WTC11 (cell line): ENCODE measurements at places on chromosomes 4 and X. TPM values are rescaled to one million over a fixed set of nuclear protein-coding genes. Genes with fewer than 3 reads are reported as not detected.
A peak's percentile ranks its signal among the peaks of the same experiment; 100 is the strongest.

MAGEA2 gene
- total RNA-seq: 6.7 to 14.0 TPM (median 9.2 TPM) in 3 replicates

CT45A10 gene
- total RNA-seq: 0.33 TPM in 1 of 3 replicates, not detected in the others

FGB gene
- total RNA-seq: 2.0 to 3.5 TPM (median 2.3 TPM) in 3 replicates

HEPH gene
- total RNA-seq: 31.7 to 51.0 TPM (median 49.8 TPM) in 3 replicates

- no peak for DNase-seq
Observed at GRCh38 chr4:89356086-89356485, 48.5 kb upstream of the GPRIN3 start.

DNA sequence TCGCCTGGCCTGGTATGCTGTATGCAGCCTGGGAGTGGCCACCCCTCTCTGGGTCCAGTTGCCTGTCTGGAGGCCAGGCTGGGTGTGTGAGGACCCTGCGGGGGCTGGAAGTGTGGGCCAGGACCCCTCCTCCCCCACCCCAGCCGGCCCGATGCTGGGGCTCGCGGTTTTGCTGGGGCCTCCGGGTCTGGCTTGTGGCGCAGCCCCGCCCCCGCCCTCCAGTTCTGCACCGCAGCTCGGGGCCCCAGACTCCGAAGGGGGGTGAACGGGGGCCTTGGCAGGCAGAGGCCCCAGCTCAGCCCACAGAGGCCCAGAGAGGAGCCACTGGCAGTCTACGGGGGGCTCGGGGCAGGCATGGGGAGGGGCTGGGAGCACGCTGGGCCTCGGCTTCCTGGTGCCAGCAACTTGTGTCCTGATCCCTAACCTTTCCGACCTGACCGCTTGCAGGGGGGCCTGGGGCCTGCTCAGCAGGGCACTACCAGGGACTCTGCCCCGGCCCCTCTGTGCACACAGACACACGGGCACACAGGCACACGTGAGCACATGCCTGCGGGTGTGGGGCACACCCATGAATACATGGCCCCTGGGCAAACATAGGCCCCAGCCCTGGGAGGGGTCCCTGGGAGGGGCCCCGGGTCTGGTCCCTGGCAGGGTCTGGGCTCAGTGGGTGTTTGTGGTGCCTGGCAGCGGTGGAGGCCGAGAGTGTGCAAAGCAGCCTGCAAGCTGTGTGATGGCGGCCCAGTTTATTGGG lies 21.4 kb upstream of the FGFR3 start:
- DNase-seq: no peak

GRCh38 chrX:118350706-118351105 lies 4.8 kb downstream of the WDR44 start:
- no peak for DNase-seq

- DNase-seq: no peak
Observed at GRCh38 chr4:2833671-2834000, 10.0 kb upstream of the ADD1 start.

DNA sequence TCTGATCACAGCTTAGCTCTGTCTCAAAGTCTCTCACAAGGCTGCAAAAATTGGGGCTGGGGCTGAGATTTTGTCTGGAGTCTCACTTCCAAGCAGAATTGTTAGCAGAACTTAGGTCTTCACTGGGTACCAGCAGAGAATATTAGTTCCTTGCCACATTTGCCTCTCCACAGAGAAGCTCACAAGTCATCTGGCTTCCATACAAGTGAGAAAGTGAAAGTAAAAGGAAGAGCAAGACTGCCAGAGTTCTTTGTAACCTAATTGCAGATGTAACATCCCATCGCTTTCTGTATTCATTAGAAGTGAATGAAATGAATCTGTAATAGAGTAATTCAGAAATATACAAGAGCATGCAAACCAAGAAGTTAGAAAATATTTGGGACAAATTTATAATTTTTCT lies 624.1 kb upstream of the GNPDA2 start:
- no peak for DNase-seq

DNA sequence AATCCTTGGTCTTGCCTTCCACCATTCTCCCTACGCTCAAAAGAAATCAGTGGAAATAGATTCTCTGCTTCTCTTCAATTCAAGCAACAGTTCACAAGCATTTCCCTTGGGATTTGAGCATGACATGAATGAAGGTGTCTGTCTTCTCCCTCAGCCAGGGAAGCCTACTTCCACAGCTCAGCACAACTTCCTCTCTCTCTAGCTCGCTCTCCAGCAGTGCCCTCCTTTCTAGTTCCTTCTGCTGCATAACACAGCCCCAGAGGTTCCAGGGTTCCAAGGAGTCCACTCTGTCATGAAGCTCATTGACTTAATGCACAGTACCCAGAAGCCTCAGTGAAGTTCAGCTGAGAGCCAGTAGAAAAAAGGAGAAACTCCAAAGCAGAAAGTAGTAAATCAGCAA lies 81.3 kb downstream of the PLS3 start:
- DNase-seq: no peak

GRCh38 chr4:171718069-171718468 lies 95.1 kb upstream of the GALNTL6 start:
- no peak for DNase-seq

GRCh38 chrX:115642895-115643530 lies 82.0 kb downstream of the PLS3 start:
- peak; percentile 12 for DNase-seq

GRCh38 chr4:121597346-121597934 lies 99.3 kb downstream of the ANXA5 start:
- no peak for DNase-seq

DNA sequence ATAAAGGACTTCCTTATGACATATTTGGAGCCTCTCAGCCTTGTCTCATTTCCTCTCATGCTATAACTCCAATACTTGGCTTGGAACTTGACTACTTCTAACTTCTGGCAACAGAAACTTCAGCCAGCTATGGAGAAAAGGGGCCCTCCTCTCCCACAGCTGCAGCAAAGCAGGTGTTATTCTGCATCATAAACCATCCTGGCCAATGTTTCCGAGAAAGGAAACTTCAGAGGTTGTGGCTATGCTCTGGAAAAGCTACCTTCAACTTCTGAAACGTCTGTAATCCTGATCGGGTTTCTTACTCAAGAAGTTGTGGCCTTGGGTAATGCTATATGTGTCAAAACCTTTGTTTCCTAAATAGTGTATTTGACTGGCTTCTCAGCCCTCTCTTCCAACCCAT lies 109.5 kb upstream of the CDX4 start:
- DNase-seq: no peak

- no peak for DNase-seq
Observed at GRCh38 chr4:109275066-109275745, 27.3 kb downstream of the COL25A1 start.
